Activated CD4-positive, alpha-beta memory T cell treated with anti-CD3 and anti-CD28 coated beads for 36 hours (primary cell): ENCODE measurements at places on chromosomes 3 and 15. TPM values are rescaled to one million over a fixed set of nuclear protein-coding genes. Genes with fewer than 3 reads are reported as not detected.
A peak's percentile ranks its signal among the peaks of the same experiment; 100 is the strongest.

ZBTB47 gene
- total RNA-seq: 1.0 TPM

PLSCR4 gene
- not detected for total RNA-seq

INAFM2 gene
- total RNA-seq: 6.7 TPM

C2CD4A gene
- total RNA-seq: 2.6 TPM

GRCh38 chr3:5166846-5167245 is 20.7 kb upstream of the EDEM1 start:
- H3K4me1 ChIP-seq: peaks cover 54% of the 10 kb centered on the region
- H3K27me3 ChIP-seq: no peaks in the 10 kb centered on the region
- peaks cover 4% of the 10 kb centered on the region for H3K36me3 ChIP-seq
- H3K4me3 ChIP-seq: no peak overlapping the region
- no peak for DNase-seq

GRCh38 chr15:65369651-65370050 is 8.2 kb downstream of the IGDCC3 start:
- no peaks in the 10 kb centered on the region for H3K36me3 ChIP-seq
- no peak overlapping the region for H3K4me3 ChIP-seq

DNA sequence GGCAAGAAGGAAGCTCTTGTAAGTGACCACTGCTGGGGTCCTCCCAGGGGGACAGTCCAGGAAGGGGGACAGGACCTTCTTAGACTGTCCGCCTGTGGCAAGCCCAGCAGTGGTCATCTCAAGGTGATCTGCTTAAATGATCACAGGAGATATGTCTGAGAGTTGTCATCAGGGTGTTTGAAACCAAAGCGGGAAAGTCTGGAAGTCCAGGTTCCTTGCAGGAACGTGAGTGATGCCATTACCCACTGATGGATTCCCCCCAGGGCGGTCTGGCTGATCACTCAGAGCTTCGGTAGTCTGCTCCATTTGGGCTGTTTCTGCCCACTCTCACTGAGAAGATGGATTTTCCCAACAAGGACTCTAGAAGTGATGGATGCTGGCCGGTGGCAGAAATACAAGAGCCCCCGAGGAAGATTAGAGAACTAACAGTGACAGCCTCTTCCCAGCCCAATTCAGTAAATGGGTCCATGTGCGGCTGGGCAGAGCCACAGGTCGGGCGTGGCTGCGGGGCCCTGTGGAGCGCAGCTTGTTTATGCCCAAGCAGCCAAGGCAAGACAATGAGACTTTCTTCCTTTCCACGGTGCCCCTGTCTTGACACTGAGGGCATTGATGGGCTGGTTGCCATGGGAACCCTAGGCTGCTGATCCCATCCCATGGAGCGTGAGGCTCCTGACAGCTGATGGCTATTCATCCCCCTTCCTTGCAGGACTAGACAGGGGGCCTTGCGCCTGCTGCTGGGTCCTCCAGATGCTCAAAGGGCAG is 9.5 kb downstream of the PCSK6 start:
- H3K36me3 ChIP-seq: no peaks in the 10 kb centered on the region
- H3K4me1 ChIP-seq: no peaks in the 10 kb centered on the region
- H3K27me3 ChIP-seq: peaks cover 1% of the 10 kb centered on the region
- no peak for DNase-seq
- no peak overlapping the region for H3K4me3 ChIP-seq

- no peak overlapping the region for H3K27ac ChIP-seq
- H3K4me1 ChIP-seq: no peaks in the 10 kb centered on the region
- H3K36me3 ChIP-seq: no peaks in the 10 kb centered on the region
These were observed 31.0 kb downstream of the PGBD4 start for GRCh38 chr15:34132881-34133280.

- H3K4me1 ChIP-seq: no peaks in the 10 kb centered on the region
- peaks cover 10% of the 10 kb centered on the region for H3K27me3 ChIP-seq
- H3K27ac ChIP-seq: no peak overlapping the region
- no peak overlapping the region for H3K4me3 ChIP-seq
These were observed 35.1 kb downstream of the DAZL start for GRCh38 chr3:16570113-16570512.

GRCh38 chr3:134369861-134370596 is 4.2 kb downstream of the AMOTL2 start:
- peaks cover 20% of the 10 kb centered on the region for H3K27me3 ChIP-seq
- peaks cover 10% of the 10 kb centered on the region for H3K4me1 ChIP-seq
- DNase-seq: no peak
- H3K36me3 ChIP-seq: no peaks in the 10 kb centered on the region
- no peak overlapping the region for H3K27ac ChIP-seq

DNA sequence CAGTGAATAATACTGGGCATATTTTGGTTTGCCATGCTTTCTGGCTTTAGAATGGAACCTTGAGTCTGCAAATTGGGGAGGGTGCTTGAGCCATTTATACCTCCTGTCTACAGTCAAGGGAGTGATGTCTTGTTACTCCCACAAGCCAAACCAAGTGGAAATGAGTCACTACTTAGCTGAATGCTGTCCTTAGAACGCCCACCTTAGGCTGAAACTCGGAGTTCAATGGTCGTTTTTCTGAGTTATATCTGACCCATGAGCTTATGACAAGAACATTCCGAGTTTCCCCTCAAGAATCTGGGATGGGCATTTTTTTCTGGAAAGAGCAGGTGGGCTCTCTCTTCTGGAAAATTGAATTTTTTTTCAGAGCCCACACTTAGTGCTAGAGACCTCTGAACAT is 17.4 kb upstream of the CLDN18 start:
- no peaks in the 10 kb centered on the region for H3K36me3 ChIP-seq
- H3K27ac ChIP-seq: no peak overlapping the region
- H3K4me1 ChIP-seq: peaks cover 2% of the 10 kb centered on the region
- H3K4me3 ChIP-seq: no peak overlapping the region

DNA sequence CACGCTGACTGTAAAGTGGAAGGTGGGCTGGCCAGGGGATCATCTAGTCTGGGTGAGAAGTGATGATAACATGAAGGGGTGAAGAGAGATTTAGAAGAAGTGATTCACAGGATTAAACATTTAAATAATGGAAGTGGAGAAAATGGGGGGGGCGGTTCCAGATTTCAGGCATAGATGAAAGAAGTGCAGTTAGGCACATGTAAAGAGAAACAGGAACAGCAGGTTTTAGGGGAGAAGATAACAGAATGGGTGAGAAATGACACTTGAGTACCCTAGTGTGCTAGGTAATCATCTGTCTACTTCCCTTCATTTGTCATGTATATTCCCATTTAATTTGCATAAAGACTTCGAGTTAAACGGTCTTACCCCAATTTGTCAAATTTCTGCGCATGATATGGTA is 15.3 kb downstream of the B3GNT5 start:
- no peaks in the 10 kb centered on the region for H3K27me3 ChIP-seq
- H3K4me3 ChIP-seq: no peak overlapping the region
- H3K4me1 ChIP-seq: peaks cover 1% of the 10 kb centered on the region
- H3K27ac ChIP-seq: no peak overlapping the region
- H3K36me3 ChIP-seq: peaks cover 16% of the 10 kb centered on the region
- DNase-seq: peak; percentile 17

DNA sequence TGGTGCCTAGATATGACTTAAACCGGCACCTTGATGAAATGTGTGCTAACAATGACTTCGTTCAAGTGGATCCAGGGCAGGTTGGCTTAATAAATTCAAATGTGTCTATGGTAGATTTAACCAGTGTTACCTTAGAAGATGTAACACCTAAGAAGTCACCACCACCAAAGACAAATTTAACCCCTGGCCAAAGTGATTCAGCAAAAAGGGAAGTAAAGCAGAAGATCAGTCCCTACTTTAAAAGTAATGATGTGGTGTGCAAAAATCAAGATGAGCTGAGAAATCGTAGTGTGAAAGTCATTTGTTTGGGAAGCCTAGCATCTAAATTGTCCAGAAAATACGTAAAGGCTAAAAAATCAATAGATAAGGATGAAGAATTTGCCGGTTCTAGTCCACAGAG is 1.1 kb downstream of the FAN1 start:
- peaks cover 26% of the 10 kb centered on the region for H3K4me1 ChIP-seq
- peaks cover 29% of the 10 kb centered on the region for H3K36me3 ChIP-seq
- H3K27ac ChIP-seq: no peak overlapping the region

DNA sequence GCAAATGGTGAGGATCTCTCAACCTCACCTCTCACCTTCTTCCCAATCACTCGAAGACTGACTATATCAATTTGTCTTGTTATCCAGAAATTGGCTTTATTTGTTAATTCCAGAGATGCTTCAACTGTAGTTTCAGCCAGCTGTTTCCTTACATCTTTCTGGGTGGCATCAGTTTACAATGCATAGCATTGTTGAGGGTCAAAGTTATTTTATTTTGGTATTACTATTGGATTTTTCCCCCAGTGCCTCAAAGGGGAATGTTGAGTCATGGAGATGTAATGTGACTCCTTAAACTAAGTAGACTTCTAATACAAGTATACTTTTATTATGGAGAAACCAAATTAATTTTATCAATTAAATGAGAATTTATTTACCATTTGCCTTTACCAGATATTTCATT is 351.6 kb downstream of the TIGIT start:
- H3K27ac ChIP-seq: no peak overlapping the region
- H3K36me3 ChIP-seq: peaks cover 3% of the 10 kb centered on the region
- H3K4me3 ChIP-seq: no peak overlapping the region

- H3K4me3 ChIP-seq: no peak overlapping the region
- no peaks in the 10 kb centered on the region for H3K4me1 ChIP-seq
- H3K27ac ChIP-seq: no peak overlapping the region
- no peak for DNase-seq
- H3K36me3 ChIP-seq: no peaks in the 10 kb centered on the region
These were observed 128.3 kb upstream of the VEPH1 start for GRCh38 chr3:157631478-157631877.

DNA sequence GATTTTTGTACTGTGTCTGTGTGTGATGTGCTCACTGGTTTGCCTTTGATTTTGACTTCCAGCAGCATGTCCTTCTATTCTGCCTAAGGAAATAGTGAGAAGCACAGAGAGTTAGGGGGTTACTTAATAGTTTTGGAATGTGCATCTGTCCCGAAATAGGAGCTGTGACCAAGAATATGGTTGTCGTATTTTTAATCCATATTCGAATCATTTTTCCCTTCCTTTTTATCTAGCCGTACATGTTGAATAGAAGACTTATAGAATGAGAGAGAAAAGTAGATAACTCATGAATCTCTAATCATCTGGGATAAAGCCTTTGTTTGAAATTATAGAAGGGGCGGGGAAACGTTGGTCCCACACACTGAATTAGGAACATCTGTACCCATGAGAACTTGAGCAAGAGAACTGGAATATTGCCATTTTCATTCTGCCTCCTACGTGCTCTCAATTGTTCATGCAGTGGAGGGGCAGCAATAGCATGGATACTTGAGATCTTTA is 23.6 kb downstream of the CRTC3 start:
- H3K4me3 ChIP-seq: no peak overlapping the region
- DNase-seq: no peak
- peaks cover 41% of the 10 kb centered on the region for H3K4me1 ChIP-seq
- H3K27me3 ChIP-seq: no peaks in the 10 kb centered on the region
